ENCODE measurements at places on chromosomes 1 and 21.
A peak's percentile ranks its signal among the peaks of the same experiment; 100 is the strongest.

DNA sequence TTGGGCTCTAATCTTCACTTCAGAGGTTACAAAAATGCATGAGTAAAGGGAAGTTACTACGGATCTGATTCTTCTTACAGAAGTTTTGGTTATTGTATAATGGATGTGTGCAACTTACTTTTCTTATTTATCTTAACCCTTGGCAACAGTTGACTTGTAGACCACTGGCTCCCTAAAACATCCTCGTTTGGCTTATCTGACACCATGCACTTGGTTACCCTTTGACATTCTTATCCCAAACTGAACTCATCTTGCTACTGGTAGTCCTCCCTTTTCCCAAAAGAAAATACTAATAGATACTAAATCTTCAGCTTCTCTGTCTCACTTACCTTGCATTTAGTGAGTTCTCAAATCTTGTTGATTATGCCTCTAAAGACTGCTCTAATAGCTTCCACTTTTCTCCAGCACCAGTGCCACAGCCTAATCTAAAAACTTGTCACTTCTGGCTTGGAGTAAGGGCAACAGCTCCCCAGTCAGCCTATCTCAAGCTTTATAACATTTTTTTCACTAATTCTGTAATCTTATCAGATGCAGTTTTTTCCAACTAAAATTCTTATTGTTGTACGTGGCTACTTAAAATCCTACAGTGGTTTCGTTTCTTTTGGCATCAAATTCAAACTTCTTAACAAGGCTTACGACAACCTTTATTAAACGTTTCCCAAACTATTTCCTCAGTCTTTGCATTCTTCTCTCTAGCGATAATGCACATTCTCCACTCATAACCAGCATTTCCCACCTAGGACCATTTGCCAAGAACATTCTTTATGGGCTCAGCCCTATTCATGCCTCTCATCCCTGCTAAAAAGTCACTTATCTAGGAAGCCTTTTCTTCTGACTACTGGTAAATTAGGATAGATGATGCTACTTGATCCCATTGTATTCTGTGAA lies 204.2 kb downstream of the KCNT2 start:
- DNase-seq = no peak

- no peak for DNase-seq
Measured at GRCh38 chr1:30085811-30086770, 637.3 kb downstream of the MATN1 start.

DNA sequence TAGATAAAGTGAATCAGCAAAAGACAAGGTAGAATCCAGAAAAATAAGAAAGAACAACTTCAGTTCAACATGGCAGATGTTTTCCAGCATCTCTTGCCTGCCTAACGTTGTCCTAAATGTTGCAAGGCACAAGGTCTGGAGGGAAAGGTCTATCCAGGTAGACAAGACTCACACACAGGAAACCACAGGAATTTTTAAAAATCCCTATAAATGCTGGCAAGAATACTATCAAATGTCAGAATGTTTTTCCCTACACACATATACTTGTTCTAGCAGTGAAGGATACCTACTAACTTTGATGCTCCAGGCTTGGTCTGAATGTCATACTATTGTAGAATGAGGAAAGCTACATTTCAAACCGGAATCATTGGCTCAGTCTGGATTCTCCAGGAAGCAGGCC lies 10.6 kb downstream of the GJA5 start:
- DNase-seq = no peak

- no peak for DNase-seq
Measured at GRCh38 chr1:116971965-116972673, 29.4 kb upstream of the CD101 start.

DNA sequence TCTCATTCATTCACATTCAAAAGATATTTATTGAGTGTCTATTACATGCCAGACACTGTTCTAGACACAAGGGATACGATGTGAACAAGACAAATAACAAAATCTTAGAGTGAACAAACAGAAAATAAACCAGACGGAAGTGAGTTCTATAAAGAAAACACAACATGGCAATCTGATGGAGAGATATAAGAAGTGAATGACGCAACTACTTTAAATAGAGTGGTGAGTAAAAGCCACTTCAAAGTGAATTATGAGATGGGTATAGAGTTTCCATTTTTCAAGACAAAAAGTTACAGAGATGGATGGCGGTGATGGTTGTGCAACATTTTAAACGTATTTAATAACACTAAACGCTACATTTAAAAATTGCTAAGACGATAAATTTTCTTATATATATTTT lies 75.4 kb downstream of the CEP170 start:
- DNase-seq = no peak

GRCh38 chr21:36330904-36331303 lies 10.9 kb downstream of the MORC3 start:
- peak; percentile 54 for DNase-seq

- DNase-seq = no peak
Measured at GRCh38 chr1:119428991-119429390, 14.0 kb downstream of the HSD3B2 start.

DNA sequence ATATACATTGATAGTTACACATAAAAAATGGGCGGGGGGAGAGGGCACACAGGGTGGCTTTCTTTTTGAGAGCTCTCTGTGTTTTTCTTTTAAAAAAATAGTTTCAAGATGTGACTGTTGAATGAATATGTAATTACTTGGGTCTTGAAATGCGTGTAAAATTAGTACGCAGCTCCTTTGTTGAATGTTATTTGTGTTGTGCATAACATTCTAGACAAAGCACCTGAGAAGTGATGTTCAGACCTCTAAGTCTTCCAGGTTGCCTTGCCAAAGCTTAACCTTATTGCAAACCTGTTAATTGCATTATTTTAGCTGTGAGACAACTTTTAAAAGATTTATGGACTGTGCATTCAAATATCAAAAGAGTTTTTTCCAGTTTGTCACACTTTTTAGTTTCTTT lies 5.4 kb downstream of the PBX1 start:
- no peak for DNase-seq

GRCh38 chr1:20318971-20319370 lies 28.3 kb downstream of the VWA5B1 start:
- DNase-seq = no peak

- no peak for DNase-seq
Measured at GRCh38 chr1:68093737-68094136, 43.3 kb upstream of the DIRAS3 start.

DNA sequence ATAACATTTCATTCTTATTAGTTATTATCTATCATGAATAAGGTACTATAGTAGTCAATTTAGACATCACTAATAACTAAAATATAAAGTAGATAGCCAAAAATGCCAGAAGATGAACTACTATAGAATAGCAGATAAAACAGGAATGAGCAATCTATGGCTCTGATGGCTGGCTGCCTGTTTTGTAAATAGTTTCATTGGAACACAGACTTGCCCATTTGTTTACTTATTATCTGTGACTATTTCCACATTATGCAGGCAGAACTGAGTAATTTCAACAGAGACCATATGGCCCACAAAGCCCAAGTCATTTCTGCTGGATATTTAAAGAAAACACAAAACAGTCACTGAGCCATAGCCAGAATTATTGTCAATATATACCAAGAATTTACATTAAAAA lies 222.1 kb downstream of the COL24A1 start:
- DNase-seq = no peak

DNA sequence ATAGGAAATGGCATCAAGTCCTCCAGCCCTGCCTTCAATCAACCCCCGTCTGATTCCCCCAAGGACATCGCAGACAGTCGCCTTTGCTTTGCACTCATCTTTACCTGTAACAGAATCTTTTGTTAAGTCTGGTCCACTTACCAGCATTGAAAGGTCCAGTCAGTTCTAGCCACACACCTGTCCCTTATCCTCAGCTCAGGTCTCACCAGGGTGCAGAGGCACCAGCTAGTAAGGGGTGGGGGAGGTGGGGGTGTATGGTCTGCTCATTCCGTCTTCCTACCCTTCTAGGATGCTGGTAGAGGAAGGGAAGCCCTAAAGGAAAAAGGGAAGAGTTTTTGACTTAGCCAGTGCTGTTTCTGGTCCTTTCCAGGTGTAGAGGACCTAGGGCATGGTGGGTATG lies 427.7 kb downstream of the MATN1 start:
- no peak for DNase-seq

DNA sequence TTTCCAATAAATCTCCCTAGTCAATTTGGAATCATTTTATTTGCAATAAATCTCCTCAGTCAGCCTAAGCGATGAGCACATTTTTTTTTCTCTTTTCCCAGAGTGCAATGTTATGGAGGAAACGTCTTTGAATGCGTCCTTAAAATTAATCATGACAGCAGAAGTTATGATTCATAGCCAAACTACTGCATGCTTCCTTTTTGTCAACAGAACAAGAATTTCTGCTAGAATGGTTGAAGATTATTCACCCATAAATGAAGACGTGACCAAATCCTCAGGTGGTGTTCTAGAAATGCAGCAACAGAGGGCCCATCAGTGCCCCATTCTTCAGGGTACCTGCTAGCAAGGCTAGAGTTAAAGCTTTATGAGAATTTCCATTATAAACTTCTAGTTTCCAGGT lies 407.9 kb upstream of the PKN2 start:
- DNase-seq = no peak

Measured in CD4-positive, alpha-beta T cell treated with Interleukin-6 at 100 ng/mL for 8 hours (primary cell).